ENCODE measurements at places on chromosomes 4 and X.

- no peak for DNase-seq
Measured at GRCh38 chr4:79979785-79980437, 93.1 kb downstream of the ANTXR2 start.

- no peak for DNase-seq
Measured at GRCh38 chr4:12446657-12447185, 1018.0 kb upstream of the HS3ST1 start.

GRCh38 chr4:33658971-33659370 is 2585.3 kb downstream of the ARAP2 start:
- DNase-seq: no peak

DNA sequence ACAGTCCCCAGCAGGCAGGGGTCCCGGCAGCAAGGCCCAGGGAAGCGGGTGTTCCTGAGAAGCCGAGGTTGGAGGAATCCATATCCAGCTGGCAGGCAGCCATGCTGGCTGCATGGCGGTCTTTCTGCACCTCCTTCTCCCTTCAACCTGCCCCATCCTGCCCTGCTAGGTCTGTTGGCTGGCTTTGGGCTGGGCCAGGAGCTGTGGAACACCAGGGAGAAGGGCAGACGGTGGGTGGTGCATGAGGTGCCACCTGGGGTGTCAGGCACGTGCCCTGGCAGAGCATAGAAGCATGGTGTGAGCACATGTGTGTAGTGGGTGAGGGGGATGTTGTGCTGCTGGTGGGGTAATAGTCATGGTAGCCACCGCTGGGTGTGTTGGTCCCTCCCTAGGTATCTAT is 150.1 kb downstream of the PJA1 start:
- DNase-seq: peak; percentile 85

DNA sequence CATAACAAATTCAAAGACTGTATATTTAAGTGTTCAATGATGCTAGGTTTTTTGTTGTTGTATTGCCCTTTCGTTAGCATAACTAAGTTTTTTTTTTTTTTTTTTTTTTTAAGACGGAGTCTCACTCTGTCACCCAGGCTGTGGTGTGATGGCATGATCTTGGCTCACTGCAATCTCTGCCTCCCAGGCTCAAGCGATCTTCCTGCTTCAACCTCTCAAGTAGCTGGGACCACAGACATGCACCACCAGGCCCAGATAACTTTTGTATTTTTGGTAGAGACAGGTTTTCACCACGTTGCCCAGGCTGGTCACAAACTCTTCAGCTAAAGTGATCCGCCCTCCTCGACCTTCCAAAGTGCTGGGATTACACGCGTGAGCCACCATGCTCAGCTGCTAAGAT is 7.0 kb downstream of the SH3BGRL start:
- DNase-seq: no peak

- no peak for DNase-seq
Measured at GRCh38 chr4:151786158-151786495, 25.3 kb upstream of the GATB start.

- DNase-seq: no peak
Measured at GRCh38 chr4:35100932-35101331, 1143.4 kb downstream of the ARAP2 start.

- DNase-seq: no peak
Measured at GRCh38 chr4:7739077-7739917, 200.4 kb downstream of the AFAP1 start.

GRCh38 chr4:37988670-37989069 is 28.5 kb downstream of the PTTG2 start:
- DNase-seq: no peak

DNA sequence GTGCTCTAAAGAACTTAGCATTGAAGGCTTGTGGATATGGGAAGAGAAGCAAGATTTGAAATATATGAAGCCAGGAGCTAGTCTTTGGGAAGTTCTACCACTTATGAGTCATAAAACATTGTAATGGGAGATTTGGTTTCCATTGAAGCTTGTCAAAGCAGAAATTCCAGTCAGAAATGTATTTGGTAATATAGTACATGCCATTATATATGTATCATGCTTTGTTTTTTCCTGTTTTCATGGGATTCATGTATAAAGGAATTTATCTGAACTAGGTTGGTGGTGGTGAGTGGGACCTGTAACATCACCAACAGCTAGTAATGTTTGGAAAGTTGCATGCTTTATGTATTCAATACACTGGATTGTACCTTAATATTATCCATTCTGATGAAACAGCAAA is 14.6 kb upstream of the DCAF8L2 start:
- DNase-seq: no peak

- DNase-seq: no peak
Measured at GRCh38 chr4:140152751-140153418, 1.1 kb downstream of the MAML3 start.
